NCI-H82 (cell line): ENCODE measurements at places on chromosomes 1 and 21.
A peak's percentile ranks its signal among the peaks of the same experiment; 100 is the strongest.

DNA sequence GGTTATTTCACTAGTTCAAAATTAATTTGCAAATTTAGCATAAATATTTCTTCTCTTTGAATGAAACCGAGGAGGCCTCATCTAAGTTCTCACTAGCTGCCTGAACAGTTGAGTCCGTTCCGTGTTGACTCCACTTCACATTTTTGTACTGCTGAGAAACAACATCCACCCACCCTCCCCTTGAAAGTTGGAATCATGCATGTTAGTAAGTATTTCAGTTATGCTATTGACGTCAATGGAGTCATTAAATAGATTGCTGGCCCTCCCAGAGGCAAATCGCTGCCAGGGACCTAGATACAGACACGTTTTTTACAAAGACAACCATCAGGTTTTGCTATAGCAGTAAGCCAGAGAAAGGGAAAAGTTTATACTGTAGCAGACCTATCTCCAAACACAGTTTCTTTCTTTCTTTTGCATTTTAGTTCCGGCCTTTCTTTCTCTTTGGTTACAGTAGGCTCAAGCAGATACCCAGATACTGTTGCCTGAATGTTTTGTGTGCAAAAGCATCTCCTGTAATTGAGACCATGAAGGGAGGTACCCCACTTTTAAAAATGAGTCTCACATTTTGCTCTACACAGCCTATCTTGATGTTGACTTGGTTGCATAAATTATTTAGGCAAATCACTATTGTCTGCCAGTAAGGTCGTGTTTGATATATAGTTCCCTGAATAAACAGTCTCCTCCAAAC is 262.6 kb upstream of the SGIP1 start:
- DNase-seq, result peak; percentile 12

- no peak for DNase-seq
Measured at GRCh38 chr1:38776466-38777065, 83.0 kb downstream of the RRAGC start.

DNA sequence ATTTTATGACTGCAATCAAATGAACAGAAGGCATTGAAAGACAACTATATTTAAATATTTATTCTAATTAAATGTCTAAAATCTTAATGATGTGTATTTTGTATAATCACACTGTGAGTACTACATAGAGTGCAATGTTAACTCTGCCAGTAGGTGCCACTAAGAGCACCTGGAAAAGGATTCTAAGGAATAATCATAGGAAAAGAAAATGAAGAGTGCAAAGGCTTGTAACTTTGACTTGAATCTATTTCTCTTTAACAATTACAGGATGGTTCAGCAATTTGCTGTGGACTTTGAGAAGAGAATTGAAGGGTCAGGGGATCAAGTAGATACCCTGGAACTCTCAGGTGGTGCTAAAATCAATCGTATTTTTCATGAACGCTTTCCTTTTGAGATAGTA is 200.4 kb downstream of the DNM3 start:
- peak; percentile 42 for DNase-seq

GRCh38 chr1:177969825-177970371 is at the start of gene SEC16B:
SEC16B (minus strand) TSS chr1:177970058; CDS start chr1:177967981, 2,077 bp downstream.
- DNase-seq, result no peak

GRCh38 chr1:44839576-44839975 is 3.5 kb downstream of the PTCH2 start:
- peak; percentile 27 for DNase-seq
